ENCODE measurements at places on chromosomes 12 and 14.
A peak's percentile ranks its signal among the peaks of the same experiment; 100 is the strongest.

GRCh38 chr12:51391283-51392123, at the start of gene GALNT6:
TSS of gene GALNT6 (minus strand) at chr12:51391406. CDS start at chr12:51379781, 11,625 bp downstream.
- DNase-seq: peak; percentile 51

DNA sequence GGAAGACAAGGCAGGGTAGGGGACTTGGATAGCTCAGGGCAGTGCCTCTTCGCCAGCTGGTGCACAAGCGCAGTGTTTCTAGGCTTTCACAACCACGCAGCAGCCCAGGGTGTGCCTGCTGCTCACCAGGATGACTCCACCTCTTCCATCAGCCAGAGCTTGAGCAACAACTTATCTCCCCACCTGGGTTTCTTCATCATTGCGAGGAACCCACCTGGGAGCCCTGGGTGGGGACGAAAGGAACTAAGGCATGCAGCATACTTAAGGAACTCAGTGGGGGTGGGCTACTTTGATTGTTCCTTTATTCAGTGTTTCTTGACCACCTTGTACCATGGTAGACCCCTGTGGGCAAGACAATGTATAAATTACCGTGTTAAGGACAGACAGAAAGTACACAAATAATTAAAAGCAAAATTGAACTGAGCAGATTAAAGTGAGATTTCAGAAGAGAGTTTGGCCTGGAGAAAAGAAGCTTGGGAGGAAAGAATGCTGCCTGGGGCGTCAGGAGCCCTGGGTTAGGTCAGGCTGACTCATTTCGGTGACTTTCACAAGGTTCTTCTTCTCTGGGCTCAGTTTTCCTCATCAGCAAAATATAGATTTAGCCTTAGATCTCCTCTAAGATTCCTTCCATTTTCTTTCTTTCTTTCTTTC, 22.9 kb downstream of the KRT18 start:
- DNase-seq: peak; percentile 88

- peak; percentile 83 for DNase-seq
Measured at GRCh38 chr12:114666746-114667668, 17.0 kb downstream of the TBX3 start.

DNA sequence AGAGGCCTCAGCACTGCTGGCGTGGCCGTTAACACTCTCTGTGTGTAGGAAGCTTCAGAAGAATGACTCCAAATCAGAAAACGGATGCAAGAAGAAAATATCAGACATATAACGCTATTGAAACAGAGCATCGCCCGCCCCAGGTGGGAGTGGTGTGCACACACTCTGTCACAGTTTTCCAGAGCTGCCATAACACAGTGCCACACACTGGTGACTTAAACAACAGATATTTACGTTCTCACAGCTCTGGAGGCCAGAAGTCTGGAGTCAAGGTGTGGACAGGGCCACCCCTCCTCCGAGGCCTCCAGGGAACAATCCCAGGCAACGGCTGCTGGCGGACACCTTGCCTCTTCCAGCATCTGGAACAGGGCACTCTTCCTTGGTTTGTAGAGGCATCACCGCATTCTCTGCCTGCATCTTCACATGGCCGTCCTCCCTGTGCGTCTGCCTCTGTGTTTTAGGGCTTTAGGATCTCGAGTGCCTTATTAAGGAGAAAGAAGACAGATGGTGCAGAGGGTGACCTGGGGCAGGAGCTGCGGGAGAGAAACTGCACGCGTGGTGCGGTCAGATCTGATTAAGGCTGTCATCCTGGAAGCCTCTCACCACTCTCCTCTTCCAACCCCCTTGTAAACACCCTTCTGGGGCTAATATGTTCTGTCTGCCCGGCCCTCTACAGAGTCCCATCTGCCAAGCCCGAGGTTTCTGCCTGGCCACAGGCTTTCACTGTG, 141.0 kb downstream of the SLC15A4 start:
- no peak for DNase-seq

DNA sequence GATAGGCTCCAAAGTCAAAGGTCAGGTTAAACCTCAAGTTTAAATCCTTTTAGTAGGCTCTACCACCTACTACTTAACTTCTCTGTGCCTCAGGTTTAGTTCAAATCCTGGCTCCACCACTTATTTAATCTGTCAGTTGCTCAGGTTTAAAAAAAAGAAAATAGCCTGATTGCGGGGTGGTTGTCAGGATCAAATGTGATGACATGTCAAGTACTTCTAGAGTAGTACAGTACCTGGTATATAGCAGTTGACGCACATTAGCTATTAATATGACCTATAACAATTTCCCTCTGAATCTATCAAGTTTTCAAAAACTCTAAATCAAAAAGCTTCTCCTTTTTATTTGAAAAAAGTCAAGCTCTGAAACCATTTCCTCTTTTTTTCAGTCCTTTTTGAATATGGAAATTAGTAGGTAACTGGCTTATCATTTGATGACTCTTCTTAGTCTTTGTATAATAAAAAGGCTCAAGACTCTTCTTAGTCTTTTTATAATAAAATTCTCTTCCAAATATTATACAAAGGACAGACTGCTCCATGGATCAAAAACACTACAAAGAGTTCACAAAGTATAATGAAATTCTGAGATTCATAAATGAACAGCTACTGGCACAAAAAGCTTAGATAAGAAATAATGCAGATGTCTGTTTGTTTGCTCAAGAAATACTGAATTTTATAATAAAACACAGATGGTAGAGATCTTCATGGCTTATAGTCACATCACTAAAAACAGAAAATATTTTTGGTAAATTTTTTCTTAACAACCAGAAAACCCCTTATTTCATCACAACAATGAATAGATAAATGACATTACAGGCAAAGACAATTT, 5.0 kb downstream of the OSBPL8 start:
- peak; percentile 56 for DNase-seq

DNA sequence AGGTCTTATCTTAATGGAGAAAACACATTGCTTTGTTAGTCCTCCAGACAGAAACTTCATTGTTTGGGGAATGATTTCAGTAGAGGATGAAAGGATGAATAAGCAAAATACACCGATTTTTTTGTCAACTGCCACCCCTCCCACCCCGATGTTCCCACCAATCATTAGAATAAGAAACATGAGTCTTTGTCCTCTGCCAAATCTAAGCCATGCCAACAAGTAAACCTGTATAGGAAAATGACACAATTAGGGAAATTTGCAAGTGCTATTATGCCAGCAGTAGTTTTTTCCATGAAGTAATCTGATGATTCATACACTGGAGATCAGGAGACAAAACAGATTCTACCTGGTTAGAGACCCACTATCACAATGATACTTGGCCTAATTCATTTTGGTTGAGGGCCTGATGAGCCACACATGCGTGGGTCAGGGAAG, 35.9 kb downstream of the FLRT2 start:
- peak; percentile 53 for DNase-seq

DNA sequence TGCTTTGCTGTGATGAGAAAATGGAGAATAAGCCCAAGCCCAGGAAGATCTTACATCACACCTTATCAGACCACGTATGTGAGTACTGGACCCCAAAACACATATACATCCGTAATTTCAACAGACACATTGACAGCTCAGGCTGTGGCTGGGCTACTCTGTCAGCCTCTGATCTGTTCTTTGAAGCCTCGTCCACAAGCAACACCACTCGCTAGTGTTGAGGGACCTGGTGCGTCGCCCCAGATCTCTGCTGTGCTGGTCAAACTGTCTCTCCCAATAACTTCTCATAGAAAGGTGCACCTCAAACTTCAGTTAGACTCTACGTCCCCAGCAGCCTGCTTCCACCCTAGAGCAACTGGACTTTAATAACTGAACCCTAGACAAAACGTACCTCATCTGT, 10.6 kb upstream of the SFSWAP start:
- DNase-seq: no peak

- DNase-seq: no peak
Measured at GRCh38 chr12:85191-85666, 18.7 kb downstream of the IQSEC3 start.

DNA sequence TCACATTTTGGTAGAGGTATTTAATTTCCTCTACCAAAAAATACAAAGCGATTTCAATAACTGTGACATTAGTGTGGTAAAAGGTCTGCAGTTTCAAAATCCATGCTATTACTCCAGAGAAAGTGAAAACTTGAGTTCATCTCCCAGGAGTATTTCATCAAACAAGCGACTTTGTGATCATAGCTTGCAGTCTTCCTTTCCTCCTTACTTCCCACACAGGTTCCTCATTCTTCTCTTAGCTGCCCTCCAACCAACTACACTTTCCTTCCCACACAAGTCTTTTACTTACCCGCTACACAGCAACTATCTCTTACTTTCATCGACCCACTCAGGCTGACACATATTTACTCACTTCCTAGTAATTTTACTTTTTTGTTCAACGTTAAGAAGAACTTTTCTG, 413.4 kb upstream of the USP15 start:
- no peak for DNase-seq

- DNase-seq: peak; percentile 15
Measured at GRCh38 chr12:62215506-62215905, 44.7 kb upstream of the USP15 start.

- no peak for DNase-seq
Measured at GRCh38 chr12:90939382-90939781, 15.6 kb downstream of the CCER1 start.

GRCh38 chr14:94655169-94655710, 43.0 kb downstream of the SERPINA3 start:
- DNase-seq: no peak

GRCh38 chr12:106051853-106052531, 86.8 kb downstream of the NUAK1 start:
- DNase-seq: peak; percentile 46

DNA sequence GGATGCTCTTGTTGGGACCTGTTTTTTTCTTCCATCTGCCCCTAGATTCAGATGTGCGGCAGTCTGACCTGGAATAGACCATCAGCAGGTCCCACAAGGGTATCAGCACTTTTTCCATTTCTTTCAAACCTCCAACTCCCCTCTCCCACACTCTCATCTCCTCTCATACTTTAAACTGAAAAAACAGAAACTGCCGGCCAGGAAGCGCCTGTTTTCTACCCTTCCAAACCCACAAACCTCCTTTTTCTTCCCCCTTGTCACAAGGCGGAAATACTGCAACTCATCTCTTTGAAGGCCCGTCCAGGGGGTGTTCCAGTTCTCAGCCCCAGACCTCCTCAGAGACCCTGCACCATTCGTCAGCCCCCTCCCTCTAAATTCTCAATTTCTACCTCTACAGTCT, 62.5 kb upstream of the FKBP4 start:
- DNase-seq: no peak

DNA sequence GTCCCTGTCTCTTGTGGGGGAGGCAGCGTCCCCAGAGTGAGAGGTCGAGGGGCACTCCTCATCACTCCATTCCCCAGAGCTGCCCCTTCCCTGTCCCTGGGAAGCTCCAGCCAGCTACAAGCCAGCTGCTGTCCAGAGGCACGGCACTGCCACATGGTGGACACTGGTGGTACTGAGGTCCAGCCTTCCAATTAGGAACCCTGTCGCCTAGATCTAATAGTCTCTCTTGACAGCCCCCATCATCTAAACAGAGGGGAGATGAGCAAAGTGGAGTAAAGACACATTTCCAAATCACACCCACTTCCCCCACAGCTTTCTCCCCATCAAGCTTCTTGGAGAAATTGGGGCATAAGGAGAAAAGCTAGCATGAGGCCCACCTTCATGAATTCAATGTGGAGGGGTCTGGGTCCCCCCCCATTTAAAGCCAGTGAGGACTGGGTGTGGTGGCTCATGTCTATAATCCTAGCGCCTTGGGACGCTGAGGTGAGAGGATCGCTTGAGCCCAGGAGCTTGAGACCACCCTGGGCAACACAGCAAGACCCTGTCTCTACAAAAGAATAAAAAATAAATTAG, 2.1 kb upstream of the INHBE start:
- DNase-seq: peak; percentile 92

GRCh38 chr12:82047446-82047845, 288.3 kb upstream of the PPFIA2 start:
- DNase-seq: peak; percentile 36

GRCh38 chr14:60981633-60982455, 799 bp downstream of the SLC38A6 start:
- DNase-seq: peak; percentile 77

DNA sequence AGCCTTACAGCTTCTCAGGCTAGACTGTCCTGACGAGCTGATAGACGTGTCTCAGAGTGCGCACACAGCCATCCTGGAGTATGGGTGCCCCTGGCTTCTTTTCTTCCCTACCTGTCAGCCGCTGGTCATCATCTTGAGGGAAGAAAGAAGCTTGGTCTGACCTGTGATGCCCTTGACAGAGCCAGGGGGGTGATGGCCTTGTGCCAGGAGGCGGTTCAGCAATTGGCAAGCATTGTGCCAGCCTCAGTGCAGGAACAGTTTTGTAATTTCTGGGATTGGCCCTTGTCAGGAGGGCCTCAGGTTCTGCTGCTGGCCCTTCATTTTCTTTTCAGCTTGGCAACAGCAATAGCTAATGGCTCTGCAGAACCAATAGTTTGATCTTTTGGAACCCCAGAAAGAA, 80.1 kb downstream of the ADCK1 start:
- no peak for DNase-seq

DNA sequence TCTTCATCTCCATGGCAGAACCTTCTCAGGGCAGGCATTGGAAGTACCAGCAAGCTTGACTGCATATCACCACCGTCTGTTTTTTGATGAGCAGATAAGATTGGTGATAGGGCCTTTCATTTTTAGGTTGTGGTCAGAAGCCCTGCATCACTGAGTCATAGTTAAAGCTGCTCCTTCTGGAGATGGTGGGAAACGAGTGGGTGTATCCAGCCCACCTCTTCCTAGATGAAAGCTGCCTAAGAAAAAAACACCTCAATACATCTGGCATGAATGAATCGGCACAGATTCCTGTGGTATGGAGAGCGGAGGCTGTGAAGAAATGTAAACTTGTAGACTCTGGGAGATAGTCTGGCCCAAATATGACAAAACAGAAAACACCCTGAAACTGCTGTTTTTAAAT, 248.7 kb upstream of the EGLN3 start:
- peak; percentile 66 for DNase-seq

DNA sequence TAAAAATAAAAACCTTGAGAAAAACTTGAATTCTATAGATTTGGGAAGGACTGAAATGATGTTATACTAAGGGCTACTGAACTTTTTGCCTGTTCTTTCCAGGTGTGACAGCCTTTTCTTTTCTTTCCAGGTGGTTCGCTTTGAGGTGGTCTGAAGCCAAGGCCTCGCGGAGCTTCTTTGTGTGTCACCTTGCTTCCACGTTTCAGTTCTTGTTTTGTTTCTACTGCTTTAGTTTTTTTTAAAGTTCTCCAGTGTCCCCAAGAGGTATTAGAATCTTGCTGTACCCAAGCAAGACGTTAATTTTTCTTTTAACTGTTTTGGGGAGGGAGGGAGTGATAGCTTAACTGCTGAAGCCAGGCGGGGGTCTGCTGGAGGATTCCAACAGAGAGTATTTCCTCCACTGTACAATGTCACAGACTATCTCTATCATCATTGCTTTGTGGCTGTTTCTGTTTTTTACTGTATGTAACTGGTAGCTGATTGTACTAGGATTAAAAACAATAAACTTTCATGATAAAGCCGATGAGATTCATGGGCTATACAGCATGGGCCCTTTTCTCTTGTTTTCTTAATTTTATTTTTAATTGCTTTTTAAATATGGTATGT, 40.2 kb downstream of the PROX2 start:
- no peak for DNase-seq

DNA sequence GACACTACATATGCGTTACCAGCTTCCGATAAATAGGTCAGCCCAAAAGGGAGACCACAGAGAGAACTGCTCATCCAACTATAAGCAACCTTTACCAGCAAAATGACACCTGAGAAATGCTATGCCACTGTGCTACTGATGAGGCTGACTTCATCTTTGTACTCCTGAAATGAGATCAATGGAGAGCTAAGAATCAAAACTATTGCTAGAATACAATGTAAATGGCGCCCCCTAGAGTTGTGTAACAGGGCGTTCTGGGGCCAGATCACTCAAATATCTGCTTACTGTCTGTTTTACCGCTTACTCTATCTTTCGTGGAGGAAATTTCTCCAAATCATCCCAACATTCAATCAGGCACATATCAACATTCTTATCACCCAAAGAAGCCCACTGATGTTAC, 4.6 kb downstream of the ZNF384 start:
- DNase-seq: peak; percentile 52

Data from adipocyte (in vitro differentiated cells).